ENCODE measurements at places on chromosomes 3 and 15.

DNA sequence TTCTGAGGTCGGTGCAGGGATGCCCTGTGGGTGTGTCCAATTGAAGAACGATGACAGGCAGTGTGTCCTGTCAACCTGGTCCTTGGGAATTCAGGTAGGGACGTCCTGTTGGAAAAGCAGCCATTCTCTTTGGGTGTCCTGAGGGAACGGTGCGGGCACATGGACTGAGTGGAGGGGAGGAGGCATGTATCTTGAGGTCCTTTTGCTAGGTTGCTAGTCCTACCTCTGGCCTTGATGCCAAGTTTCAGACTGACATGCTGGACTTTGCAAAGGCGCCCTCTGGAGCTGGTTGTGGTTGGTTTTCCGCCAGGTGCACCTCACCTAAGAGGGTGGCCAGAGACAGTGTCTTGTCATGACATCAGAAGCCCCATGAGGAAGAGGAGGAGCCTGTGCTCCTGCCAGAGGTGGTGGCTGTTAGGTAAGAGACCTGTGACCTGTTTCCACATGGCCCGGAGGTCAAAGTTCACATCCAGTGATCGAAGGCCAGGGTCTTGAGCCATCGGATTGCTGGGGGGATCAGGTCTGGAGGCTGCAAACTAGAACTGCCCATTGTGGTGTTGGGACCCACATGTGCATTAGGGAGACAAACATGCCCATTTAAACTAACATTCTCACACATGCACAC is 106.3 kb downstream of the SNRPN start:
- peak; percentile 16 for DNase-seq

- no peak for DNase-seq
Observed at GRCh38 chr3:127997961-127998360, 54.3 kb upstream of the SEC61A1 start.

- DNase-seq = no peak
Observed at GRCh38 chr3:128113817-128114794, 9.5 kb downstream of the RUVBL1 start.

- no peak for DNase-seq
Observed at GRCh38 chr15:93986400-93986984, 244.9 kb upstream of the MCTP2 start.

GRCh38 chr3:105413343-105413887 is 46.7 kb downstream of the ALCAM start:
- no peak for DNase-seq

DNA sequence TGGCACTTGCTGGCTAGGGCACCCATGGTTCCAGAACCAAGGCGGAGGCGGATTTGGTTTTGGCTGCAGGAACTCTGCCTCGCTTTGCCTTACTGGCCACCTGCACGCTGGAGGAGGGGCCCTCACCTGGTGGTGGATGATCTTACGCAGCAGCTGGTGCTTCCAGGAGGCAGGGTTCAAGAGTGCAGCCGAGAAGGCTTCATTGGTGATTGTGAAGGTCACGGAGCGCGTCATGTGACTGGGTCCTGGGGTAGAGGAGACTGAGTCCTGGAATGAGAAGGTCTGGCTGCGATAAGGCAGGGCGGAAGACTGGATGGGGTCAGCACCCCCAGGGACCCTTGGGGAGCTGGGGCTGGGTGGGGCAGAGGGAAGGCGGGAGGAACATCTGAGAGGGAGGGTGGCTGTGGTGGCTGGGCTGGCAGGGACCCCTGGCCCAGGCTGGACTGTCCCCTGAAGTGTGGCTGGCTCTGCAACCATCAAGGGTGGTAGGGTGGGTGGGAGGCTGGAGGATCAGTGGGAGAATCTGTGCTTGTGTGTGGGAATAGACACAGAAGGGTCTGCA is 25.8 kb upstream of the GOLGA6C start:
- DNase-seq = no peak

DNA sequence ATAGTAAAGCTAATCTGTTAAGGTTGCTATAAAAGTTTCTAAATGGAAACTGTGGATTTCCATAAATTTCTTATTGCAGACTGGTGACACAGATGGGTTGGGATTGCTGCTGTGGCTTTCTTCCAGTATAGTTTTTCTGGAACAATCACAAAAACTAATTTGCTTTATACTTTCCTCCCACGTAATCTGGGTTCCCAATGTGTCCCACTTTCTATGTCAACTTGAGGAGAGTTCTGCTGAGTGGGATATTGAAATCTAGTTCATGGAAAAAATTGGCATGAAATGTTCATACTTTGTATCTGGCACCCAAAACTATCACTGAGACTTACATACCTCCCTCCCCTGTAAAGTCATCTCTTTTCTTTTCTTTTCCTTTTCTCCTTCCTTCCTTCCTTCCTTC is 126.8 kb downstream of the TGFBR2 start:
- DNase-seq = no peak

- DNase-seq = no peak
Observed at GRCh38 chr15:100215031-100215842, 126.5 kb downstream of the ADAMTS17 start.

Data from coronary artery (tissue), 2 donors.